Left ventricle myocardium inferior (tissue), 1 donor: ENCODE measurements at places on chromosomes 6 and 20. TPM values are rescaled to one million over a fixed set of nuclear protein-coding genes. Genes with fewer than 3 reads are reported as not detected.

- no peak for DNase-seq
- H3K36me3 ChIP-seq, result peaks cover 6% of the 10 kb centered on the region
- peaks cover 29% of the 10 kb centered on the region for H3K4me1 ChIP-seq
- H3K4me3 ChIP-seq, result no peak overlapping the region
- no peaks in the 10 kb centered on the region for H3K27me3 ChIP-seq
Observed at GRCh38 chr6:25959890-25960536, 2.6 kb upstream of the TRIM38 start.

- no peaks in the 10 kb centered on the region for H3K27me3 ChIP-seq
- H3K4me3 ChIP-seq, result no peak overlapping the region
- no peak overlapping the region for H3K27ac ChIP-seq
- H3K36me3 ChIP-seq, result no peaks in the 10 kb centered on the region
Observed at GRCh38 chr6:103722683-103723082, 1137.0 kb downstream of the HACE1 start.

GRCh38 chr6:87088076-87088475, 6.8 kb downstream of the CGA start:
- H3K27ac ChIP-seq, result no peak overlapping the region
- peaks cover 3% of the 10 kb centered on the region for H3K27me3 ChIP-seq
- no peak overlapping the region for H3K4me3 ChIP-seq
- DNase-seq, result no peak
- no peaks in the 10 kb centered on the region for H3K4me1 ChIP-seq

DNA sequence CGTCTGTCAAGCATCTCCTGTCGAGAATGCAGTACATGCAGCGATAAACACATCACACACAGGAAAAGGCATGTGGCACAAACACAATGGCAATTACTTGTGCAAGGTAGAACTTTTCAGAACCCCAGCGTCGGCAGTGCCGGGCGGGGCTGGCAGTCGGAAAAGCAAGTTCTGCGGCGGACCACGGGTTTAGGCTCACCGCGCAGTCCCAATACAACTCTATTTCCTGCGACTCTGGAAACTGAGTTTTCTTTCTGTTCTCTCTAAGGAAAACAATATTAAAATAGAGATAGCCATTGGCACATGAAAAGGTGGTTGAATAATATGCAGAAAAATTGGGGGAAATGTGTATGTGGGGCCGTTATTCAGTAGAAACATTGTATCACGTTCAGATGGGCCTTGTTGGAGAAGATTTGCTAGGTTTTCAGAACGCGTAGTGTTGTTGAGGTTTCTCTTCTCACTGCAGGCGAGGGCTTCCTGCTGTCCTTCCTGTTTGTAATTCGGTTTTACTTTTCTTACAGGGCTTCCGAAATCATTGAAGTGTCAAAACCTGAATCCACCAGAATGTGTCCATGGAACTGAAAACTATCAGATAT, 369.5 kb downstream of the THBS2 start:
- peaks cover 4% of the 10 kb centered on the region for H3K4me1 ChIP-seq
- H3K27ac ChIP-seq, result no peak overlapping the region
- no peak for DNase-seq

DNA sequence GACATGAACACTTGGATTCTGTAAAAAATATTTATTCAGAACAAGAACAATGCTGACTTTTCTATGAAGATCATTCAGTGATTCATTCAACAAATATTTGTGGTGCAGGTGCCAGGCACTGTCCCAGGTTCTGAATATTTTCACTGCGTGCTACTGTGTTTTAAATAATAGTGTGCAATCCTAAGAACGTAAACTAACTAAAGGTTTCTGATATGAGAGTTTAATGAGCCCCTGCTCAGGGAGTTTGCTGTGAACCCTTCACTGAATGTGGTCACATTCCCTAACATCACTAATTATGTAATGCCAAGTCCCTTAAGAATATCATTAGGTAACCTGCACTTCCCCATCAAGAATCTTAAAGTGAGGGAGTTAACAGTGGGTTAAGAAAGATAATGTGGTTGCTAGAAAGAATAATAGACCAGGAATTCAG, 1.7 kb upstream of the TMEM170B start:
- no peak overlapping the region for H3K4me3 ChIP-seq
- no peaks in the 10 kb centered on the region for H3K36me3 ChIP-seq
- peaks cover 26% of the 10 kb centered on the region for H3K4me1 ChIP-seq
- no peak for DNase-seq

DNA sequence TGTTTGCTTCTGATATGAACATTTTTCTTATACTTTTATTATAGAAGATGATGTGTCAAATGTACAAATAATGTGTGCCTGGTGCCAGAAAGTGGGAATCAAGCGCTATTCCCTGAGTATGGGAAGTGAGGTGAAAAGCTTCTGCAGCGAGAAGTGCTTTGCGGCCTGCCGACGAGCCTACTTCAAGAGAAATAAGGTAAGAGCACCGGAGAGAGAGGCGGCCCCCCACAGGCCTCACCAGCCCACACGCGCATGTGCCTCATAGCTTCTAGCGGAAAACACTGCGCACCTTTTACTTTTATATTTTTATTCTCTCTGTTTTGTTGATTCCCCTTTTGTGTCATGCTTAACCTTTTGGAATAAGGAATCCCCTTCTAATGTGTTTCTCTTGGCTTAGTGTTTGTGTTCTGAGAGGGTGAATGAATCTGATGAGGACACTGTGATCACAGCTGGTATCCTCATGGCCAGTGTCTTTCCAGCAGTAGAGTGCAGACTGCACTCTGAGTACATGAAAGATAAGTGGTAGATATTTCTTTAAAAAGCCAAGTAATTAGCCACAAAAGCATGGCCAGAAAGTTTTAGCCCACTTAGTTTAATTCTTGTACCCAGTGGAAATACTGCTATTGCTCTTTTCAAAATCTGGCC, 43.6 kb downstream of the SOBP start:
- DNase-seq, result no peak
- no peak overlapping the region for H3K4me3 ChIP-seq
- H3K4me1 ChIP-seq, result peaks cover 49% of the 10 kb centered on the region
- peak overlapping the region; percentile 49 for H3K27ac ChIP-seq
- H3K27me3 ChIP-seq, result no peaks in the 10 kb centered on the region
- H3K36me3 ChIP-seq, result peaks cover 6% of the 10 kb centered on the region

- H3K4me1 ChIP-seq, result no peaks in the 10 kb centered on the region
- no peak overlapping the region for H3K4me3 ChIP-seq
Observed at GRCh38 chr6:157625764-157626163, 197.3 kb upstream of the SNX9 start.

DNA sequence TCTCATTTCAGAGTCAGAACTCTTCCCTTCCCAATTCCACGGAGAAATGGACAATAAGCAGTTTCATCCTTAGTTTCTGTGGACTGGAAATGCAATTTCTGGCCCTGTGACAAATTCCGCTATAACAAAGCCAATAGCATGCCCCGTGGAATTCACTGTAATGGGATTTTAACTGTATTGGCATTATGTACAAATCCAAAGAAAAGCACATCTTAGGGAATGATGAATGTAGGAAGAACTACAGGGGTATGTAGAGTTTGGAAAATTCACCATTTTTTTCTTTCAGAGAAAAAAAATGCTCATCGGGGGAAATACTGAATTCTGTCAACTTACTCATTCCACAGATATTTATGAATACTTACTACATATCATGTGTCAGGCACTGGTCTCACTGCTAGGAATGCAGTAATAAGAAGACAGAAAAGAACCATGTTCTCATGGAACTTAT, 43.5 kb downstream of the KIF6 start:
- H3K4me1 ChIP-seq, result no peaks in the 10 kb centered on the region
- H3K4me3 ChIP-seq, result no peak overlapping the region
- no peaks in the 10 kb centered on the region for H3K27me3 ChIP-seq
- H3K27ac ChIP-seq, result no peak overlapping the region
- DNase-seq, result no peak

DNA sequence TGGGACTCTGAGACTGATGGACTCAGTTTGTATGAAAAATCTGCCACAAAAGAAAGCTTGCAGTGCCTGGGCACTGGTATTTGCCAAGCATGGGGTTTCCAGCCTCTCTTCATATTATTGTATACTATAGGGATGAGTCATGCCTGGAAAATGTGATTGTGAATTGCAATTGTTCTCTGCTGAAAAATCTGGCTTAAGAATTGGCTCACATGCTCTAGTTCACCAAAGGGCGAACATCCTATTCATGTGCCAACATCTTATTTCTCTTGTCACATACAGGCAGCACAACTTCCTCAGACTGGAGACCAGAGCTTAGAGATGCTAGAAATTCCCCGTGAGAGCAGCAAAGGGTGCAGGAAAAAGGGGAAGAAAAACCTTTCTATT, 103.6 kb upstream of the KCNK16 start:
- peaks cover 24% of the 10 kb centered on the region for H3K4me1 ChIP-seq
- no peak overlapping the region for H3K4me3 ChIP-seq
- no peak for DNase-seq

- H3K36me3 ChIP-seq, result no peaks in the 10 kb centered on the region
- H3K27me3 ChIP-seq, result peaks cover 6% of the 10 kb centered on the region
- no peak for DNase-seq
- no peaks in the 10 kb centered on the region for H3K4me1 ChIP-seq
Observed at GRCh38 chr6:10030942-10031537, 383.8 kb downstream of the TFAP2A start.

ANKRD6 gene
- total RNA-seq, result 11.1 TPM

TFAP2B gene
- not detected for total RNA-seq

DPPA5 gene
- total RNA-seq, result not detected

CRISP2 gene
- total RNA-seq, result not detected

AGER gene
- total RNA-seq, result 1.8 TPM

NKX2-4 gene
- not detected for total RNA-seq
